Panc1 (cell line): ENCODE measurements at places on chromosomes 6 and 20. TPM values are rescaled to one million over a fixed set of nuclear protein-coding genes. Genes with fewer than 3 reads are reported as not detected.

The TXLNB gene
- total RNA-seq, result not detected

DNA sequence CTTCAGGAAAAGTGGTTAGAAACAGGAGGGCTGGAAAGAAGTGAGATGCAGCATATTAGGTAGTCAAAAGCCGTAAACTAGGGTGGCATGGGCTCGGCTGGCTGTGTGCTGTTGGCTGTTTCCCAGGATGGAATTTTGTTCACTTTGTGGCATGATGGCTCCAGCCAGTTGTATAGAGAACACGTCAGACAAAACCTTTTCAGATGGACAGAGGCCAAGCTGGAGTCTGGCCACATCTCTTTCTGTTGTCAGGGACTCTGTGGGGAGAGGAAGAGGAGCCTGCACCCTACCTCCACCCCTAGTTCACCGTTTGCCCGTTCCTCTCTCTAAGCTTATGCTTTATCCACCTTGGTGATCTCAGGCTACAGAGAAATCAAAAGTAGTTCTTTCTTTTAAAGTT is 22.0 kb downstream of the C6orf89 start:
- no peaks in the 10 kb centered on the region for H3K27me3 ChIP-seq
- no peak overlapping the region for H3K4me3 ChIP-seq
- peak overlapping the region; percentile 26; the same call in 1 of the 2 replicates for H3K27ac ChIP-seq
- H3K36me3 ChIP-seq, result peaks cover 3% of the 10 kb centered on the region

The TNFRSF21 gene
- 76.0 TPM for total RNA-seq

DNA sequence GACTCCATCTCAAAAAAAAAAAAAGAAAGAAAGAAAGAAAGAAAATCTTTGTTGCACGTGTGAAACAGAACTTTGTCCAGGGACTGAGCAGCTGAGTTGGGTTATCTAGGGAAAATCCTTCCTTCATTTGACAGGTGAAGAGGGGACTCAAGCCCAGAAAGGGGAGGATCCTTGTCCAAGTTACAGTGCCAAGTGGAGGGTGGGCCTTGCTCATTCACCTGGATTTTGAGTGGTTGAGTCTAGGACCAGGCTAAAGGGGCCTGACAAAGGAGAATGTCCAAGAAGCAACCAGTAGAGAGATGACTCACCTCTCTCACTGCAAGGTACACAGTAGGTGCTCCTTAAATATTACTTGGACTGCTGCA is 2.7 kb downstream of the TGIF2 start:
- no peak overlapping the region for H3K4me3 ChIP-seq
- H3K4me1 ChIP-seq, result peaks cover 20% of the 10 kb centered on the region
- H3K27me3 ChIP-seq, result no peaks in the 10 kb centered on the region
- no peaks in the 10 kb centered on the region for H3K36me3 ChIP-seq
- no peak overlapping the region for H3K27ac ChIP-seq
- no peak for DNase-seq

DNA sequence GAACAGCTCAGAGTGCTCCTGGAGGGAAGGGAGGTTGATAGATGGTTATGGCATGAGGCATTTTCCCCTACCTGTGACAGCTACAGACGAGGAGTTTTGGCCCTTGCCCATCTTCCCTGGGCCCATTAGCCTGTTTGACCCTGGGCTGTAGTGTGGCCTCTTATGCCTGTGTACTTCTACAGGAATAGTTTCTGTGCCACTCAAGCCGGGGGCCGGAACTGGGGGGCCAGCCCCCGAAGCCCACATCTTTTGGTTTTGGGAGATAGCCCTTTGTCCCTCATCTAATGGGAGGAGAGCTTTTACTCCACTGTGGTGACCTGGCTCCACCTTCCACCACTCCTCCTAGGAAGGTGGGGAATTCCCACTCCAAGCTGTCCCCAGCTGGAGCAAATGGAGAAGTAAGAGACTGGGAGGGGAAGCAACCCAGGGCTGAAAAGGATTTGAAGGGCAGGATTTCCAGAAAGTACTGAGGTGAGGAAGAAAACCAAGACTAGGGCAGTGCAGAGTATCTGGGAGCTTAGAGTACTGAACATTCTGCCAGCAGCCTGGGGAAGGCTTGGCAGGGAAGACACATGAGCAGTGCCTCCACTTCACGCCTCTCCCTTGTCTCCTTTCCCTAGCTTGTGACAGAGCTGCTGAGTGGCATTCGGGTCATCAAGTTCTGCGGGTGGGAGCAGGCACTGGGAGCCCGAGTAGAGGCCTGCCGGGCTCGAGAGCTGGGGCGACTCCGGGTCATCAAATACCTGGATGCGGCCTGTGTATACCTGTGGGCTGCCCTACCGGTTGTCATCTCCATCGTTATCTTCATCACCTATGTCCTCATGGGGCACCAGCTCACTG is 6.9 kb downstream of the ABCC10 start:
- no peaks in the 10 kb centered on the region for H3K27me3 ChIP-seq
- no peaks in the 10 kb centered on the region for H3K4me1 ChIP-seq
- DNase-seq, result no peak
- no peaks in the 10 kb centered on the region; the same call in 1 of the 2 replicates for H3K36me3 ChIP-seq
- no peak overlapping the region for H3K27ac ChIP-seq

DNA sequence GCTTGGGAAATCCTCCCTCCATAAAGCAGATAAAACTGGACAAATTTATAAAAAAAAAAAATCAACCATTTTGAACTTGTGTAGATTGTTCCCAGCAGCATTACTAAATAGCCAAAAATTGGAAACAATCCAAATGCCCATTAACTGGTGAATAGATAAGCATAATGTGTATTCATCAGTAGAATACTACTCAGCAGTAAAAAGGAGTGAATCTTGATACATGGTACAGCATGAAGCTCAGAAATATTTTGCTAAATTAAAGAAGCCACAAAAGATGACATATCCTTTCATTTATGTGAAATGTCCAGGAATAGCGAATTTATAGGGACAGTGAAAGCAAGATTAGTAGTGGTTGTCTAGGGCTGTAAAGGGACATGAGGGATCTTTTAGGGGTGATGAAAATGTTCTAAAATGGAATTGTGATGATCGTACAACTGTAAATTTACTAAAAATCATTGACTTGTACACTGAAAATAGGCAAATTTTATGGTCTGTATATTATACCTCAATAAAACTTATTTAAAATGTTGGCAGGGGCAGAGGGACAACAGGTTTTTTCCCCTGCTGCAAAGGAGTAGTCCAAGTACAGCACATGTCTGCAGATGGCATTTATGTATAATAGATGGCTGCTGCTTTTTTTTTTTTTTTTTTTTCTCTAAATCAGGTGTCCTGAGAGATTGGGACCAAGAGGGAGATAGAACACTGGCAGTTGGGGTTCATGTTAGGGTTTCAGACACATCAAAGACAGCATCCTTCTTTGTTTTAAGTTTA is 59.5 kb downstream of the CBFA2T2 start:
- no peak overlapping the region for H3K27ac ChIP-seq
- H3K4me1 ChIP-seq, result peaks cover 1% of the 10 kb centered on the region; the same call in 1 of the 2 replicates
- no peak overlapping the region for H3K4me3 ChIP-seq
- H3K36me3 ChIP-seq, result no peaks in the 10 kb centered on the region
- H3K27me3 ChIP-seq, result no peaks in the 10 kb centered on the region

- H3K4me3 ChIP-seq, result no peak overlapping the region
- H3K27me3 ChIP-seq, result no peaks in the 10 kb centered on the region
- no peaks in the 10 kb centered on the region for H3K36me3 ChIP-seq
- no peak overlapping the region for H3K27ac ChIP-seq
- DNase-seq, result no peak
- no peaks in the 10 kb centered on the region for H3K4me1 ChIP-seq
Measured at GRCh38 chr6:68728159-68728979, 93.3 kb downstream of the ADGRB3 start.

The SLC22A23 gene
- total RNA-seq, result 4.5 TPM

The PRND gene
- not detected for total RNA-seq

DNA sequence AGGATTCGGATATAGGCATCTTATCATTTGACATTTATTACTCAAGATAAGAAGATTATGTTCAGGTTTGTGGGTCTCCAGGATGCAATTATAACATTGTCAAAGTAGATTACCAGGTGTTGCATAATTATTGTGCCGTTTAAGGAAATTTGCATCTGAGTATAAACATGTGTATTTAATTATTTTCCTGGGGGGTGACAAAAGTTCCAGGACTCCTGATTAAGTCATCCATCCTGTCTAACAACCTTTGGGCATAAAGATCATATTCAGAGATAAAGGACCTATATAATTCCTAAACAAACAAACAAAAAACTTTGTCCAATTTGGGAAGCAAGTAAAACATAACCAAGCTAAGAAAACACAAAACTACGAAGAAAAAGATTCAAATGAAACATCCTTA is 3.3 kb upstream of the PPP1R14C start:
- H3K4me3 ChIP-seq, result no peak overlapping the region
- no peaks in the 10 kb centered on the region; the same call in 1 of the 2 replicates for H3K36me3 ChIP-seq
- no peak for DNase-seq
- peaks cover 7% of the 10 kb centered on the region; the same call in 1 of the 2 replicates for H3K4me1 ChIP-seq
- no peak overlapping the region for H3K27ac ChIP-seq
